ENCODE measurements at places on chromosomes 1 and 21. TPM values are rescaled to one million over a fixed set of nuclear protein-coding genes. Genes with fewer than 3 reads are reported as not detected.

GRCh38 chr1:81183051-81183450 lies 617.7 kb upstream of the ADGRL2 start:
- DNase-seq = no peak

HEYL gene
- 0.14 TPM for total RNA-seq

ZBTB8A gene
- total RNA-seq = 4.4 TPM

- no peak for DNase-seq
Measured at GRCh38 chr1:10104834-10105233, 72.1 kb downstream of the UBE4B start.

DNA sequence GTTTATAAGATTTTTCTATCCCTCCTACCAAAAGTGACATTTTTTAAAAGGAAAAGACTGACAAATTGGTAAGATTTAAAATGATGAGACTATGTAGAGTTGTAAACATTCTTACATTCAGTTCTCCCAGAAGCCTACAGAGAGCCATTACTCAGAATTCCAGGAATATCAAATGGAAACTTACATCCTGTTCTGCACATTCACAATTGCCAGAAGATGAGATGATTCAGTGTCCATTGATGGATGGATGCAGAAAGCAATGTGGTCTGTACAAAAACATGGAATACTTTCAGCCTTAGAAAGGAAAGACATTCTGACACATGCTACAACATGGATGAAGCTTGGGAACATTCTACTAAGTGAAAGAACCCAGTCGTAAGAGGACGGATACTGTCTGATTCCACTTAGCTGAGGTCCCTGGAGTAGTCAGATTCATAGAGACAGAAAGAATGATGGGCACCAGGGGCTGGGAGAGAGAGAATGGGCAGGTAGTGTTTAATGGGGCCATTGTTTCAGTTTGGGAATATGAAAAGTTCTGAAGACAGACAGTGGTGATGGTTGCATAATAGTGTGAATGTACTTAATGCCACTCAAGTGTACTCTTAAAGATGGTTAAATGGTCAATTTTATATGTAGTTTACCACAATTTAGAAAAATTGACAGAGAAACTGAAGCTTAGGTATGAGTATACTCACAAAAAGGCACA lies 16.6 kb downstream of the MX1 start:
- no peak for DNase-seq

GRCh38 chr1:79969886-79970285 lies 963.4 kb upstream of the ADGRL4 start:
- no peak for DNase-seq

DNA sequence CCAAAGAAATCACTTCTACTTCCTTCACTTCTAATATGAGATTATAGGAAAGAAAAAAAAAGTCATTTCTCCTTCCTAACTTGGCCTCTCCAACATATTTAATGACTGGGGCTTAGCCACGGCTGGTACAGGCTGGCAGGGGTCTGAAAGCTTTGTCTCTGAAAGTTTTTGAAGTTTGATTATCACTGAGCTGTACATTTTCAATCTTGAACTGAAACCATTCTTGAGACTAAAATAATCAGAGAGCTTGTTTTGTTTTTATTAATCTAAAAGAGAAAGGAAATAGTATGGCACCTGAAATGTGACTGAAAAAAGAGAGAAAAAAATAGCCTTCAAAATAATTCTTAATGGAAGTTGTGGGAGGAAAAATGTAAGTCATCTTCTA lies 3.8 kb upstream of the KRTAP19-8 start:
- no peak for DNase-seq

DNA sequence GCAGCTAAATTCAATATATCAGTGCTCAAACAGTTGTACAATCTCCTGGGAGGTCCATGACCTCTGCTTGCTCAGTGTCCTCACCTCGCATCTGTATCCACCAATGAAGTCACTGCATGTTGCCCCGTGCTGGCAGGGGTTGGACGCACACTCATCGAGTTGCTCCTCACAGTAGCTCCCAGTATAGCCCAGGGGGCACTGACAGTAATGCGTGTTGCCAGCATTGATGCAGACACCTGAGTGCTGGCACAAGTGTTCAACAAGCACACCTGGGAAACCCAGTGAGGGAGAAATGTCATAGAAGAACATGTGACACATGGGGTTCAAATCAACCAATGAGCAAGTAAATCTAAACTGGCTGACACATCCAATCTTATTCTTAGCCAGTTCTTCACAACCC lies 40.9 kb upstream of the ADAM30 start:
- no peak for DNase-seq

GBP5 gene
- total RNA-seq = not detected

- DNase-seq = no peak
Measured at GRCh38 chr1:5688081-5689077, 303.8 kb downstream of the NPHP4 start.

TFAP2E gene
- 1.0 TPM for total RNA-seq

DNA sequence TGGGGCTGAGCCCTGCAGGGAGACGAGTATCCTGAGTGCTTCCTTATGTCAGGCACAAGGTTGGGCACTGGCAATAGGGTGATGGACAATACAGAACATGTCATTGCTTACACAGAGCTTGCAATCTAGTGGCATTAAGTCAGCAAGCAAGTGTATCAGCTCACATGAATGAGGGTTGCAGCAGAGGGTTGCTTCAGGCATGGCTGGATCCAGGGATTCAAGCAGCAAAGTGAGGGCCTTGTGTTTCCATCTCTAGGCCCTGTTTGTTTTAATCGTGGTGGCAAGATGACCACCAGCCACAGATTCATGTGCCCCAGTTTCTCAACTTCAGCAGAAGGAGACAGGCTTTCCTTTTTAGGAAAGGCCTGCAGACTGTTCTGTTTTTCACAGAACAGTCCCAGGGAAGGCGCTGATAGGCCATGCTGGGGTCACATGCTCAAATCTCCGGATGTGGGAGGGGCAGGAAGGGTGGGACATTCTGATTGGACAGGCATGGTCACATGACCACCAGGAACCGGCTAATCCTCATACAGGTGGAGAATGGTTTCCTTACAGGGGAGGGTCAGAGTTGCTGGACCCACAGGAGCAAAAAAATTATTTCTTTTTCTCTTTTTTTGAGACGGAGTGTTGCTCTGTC lies 14.4 kb downstream of the PLOD1 start:
- no peak for DNase-seq

GRCh38 chr1:183327434-183328290 lies 90.5 kb downstream of the NMNAT2 start:
- no peak for DNase-seq

GRCh38 chr1:207079706-207080241 lies 8.9 kb upstream of the C4BPB start:
- no peak for DNase-seq

DNA sequence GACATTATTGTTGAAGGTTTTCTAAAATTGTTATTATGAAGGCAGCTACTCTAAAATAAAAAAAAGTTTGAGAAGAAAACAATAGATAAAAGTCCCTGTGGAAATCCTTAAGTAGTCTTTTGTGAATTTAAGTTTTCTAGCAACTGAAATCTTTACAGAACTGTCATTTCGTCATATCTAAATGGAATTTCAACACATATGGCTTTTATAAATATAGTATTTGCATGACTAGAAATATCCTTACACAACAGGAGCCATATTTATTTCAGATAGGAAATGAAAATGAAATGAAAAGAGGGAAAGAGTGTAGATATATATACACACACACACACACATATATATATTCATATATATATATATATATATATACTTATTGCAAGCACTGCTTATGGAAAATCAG lies 204.7 kb upstream of the RGS18 start:
- DNase-seq = no peak

DNA sequence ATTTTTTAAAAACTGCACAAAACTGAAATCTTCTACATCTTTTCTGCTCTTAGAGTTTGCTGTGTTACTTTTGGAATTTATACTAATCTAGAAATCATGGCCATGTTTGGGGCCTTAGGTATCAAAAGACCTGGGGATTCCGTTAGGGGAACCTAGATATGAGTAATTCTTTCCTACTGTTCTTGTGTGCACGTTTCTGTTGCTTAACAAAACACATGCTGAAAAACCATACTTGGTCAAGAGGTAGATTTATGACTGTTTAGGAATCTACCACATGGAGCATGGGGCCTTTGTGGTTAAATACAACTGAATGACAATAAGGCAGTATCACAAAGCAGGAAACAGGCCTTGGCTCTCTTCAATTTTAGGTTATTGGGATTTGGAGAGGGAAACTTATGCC lies 291.9 kb upstream of the USP25 start:
- no peak for DNase-seq
